ENCODE measurements at places on chromosomes 4 and X. TPM values are rescaled to one million over a fixed set of nuclear protein-coding genes. Genes with fewer than 3 reads are reported as not detected.

- DNase-seq = no peak
Measured at GRCh38 chr4:25861280-25861950, 1.4 kb downstream of the SEL1L3 start.

Gene USP26
- not detected for total RNA-seq

DNA sequence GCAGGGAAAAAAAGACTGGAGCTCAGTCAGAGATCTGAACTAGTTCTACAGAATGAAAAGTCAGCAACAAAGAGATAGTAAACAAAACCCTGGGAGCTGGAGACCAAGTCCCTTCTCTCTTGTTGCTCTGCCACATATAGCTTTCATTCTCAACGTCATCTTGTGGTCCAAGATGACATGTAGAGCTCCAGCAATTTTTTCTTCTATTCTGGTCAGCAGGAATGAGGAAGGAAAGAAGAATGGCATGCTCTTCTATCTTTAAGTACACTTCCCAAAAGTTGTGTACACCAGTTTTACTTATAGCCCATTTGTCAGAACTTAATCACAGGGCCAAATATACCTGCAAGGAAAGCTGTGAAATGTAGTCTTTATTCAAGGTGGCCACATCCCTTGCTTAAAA is 45.6 kb downstream of the RAP2C start:
- no peak for DNase-seq

- DNase-seq = no peak
Measured at GRCh38 chr4:165184220-165184619, 23.1 kb upstream of the KLHL2 start.

GRCh38 chrX:29561417-29561816 is 653.9 kb upstream of the MAGEB2 start:
- no peak for DNase-seq

GRCh38 chr4:11214281-11214680 is 214.4 kb downstream of the HS3ST1 start:
- DNase-seq = no peak

All from activated CD8-positive, alpha-beta T cell treated with anti-CD3 and anti-CD28 coated beads, Interleukin-2, amount 10 ng/mL, durations not matched to agents 7 days and 5 days (primary cell).